ENCODE measurements at places on chromosomes 13 and 19.

DNA sequence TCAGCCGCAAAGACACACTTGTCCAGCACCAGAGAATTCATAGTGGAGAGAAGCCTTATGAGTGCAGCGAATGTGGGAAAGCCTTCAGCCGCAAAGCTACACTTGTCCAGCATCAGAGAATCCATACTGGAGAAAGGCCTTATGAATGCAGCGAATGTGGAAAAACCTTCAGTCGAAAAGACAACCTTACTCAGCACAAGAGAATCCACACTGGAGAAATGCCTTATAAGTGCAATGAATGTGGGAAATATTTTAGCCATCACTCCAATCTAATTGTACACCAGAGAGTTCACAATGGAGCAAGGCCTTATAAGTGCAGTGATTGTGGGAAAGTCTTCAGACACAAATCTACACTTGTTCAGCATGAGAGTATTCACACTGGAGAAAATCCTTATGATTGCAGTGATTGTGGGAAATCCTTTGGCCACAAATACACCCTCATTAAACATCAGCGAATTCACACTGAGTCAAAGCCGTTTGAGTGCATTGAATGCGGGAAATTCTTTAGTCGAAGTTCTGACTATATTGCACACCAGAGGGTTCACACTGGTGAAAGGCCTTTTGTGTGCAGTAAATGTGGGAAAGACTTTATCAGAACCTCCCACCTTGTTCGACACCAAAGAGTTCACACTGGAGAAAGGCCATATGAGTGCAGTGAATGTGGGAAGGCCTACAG, 6.8 kb downstream of the ZNF134 start:
- DNase-seq, result no peak

- no peak for DNase-seq
Measured at GRCh38 chr13:56900549-56901279, 240.0 kb upstream of the PRR20A start.

- no peak for DNase-seq
Measured at GRCh38 chr13:110411688-110412059, 104.6 kb downstream of the COL4A2 start.

DNA sequence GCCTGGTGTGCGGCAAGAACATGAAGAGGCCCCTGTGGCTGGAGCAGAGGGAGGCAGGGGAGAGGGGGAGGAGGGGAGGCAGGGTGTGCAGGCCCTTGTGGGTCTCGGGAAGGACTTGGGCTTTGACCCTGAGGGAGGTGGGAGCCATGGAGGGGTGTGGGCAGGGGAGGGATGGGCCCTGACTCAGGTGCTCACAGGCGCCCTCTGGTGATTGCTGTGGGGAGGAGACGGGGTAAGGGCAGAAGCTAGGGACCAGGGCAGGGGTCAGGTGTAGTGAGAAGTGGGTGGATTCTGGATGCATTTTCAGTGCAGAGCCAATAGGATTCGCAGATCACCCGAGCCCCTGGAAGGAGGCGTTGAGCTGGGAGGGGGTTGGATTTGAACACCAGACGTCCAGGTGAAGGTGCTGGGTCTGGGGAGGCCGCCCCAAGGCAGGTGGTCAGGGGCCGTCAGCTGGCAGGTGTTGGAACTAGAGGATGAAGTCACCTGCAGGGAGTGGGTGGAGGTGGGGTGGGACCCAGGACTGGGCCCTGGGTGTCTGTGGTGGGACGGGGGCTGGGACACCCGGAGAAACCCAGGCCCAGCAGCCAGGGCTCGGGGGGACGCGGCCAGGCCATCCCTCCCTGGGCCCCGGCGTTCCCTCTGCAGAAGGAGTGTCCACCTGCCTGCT, 185.4 kb downstream of the KDM4B start:
- no peak for DNase-seq

Measured in CD8-positive, alpha-beta memory T cell (primary cell).